Breast epithelium (tissue), 4 donors: ENCODE measurements at places on chromosomes 5 and 9.

DNA sequence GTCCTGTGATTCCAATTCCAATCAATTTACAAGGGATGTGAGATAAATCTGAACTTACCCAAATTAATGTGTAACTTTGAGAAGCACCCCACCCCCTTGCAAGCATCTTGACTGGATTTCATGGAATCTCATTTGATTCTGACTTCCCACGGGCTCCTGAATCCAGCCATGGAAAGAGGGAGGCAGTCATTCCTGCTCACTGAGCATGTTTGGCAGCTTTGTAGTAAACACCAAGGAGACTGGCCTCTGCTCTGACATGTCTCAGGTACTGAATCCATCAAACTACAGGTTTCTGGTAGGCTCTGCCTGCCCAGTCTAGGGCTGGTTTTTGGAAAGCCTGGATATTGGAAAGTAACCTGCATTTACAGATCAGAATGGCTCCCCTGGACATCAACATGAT is 357.6 kb downstream of the ARHGEF28 start:
- no peaks in the 10 kb centered on the region for H3K36me3 ChIP-seq
- no peaks in the 10 kb centered on the region for H3K27me3 ChIP-seq
- no peak for DNase-seq
- H3K4me1 ChIP-seq, result no peaks in the 10 kb centered on the region
- no peak overlapping the region for H3K4me3 ChIP-seq
- H3K27ac ChIP-seq, result peak overlapping the region; percentile 84

DNA sequence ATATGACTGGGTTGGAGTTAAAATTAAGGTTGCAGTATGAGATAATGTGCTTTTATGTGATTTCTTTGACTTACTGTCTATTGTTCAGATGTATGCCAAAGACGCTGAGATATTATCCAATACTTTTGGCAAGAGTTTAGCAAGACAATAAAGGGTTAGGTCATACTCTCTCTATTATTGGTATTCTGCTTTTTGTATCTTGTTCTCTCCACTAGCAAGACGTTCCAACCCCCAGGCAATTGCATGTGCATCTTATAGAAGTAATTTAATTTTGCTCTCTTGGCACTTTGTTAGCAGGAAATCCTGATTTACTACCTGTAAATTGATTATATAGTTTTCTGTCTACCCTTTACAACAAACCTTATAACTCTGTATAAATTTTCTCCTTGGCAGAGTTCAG is 1093.6 kb downstream of the CDH9 start:
- DNase-seq, result no peak
- H3K36me3 ChIP-seq, result no peaks in the 10 kb centered on the region
- no peak overlapping the region for H3K4me3 ChIP-seq

DNA sequence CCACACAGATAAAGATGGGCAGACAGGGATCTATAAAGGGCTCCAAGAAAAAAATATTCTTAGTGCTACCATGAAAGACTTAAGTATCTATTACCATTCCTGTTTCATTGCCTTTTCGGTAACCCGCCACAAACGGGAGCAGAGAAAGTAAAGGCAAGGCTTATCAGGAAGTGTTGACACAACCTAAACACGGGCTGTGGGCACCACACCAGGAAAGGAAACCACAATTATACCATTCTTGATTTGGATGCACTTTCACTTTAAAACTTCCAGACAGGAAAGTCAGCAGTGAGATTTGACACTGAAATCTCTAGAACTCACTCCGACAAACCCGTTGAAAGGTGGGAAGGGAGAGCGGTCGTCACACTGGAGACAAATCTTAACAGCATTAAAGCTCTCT is 6.5 kb downstream of the TLE1 start:
- H3K4me3 ChIP-seq, result no peak overlapping the region
- H3K4me1 ChIP-seq, result no peaks in the 10 kb centered on the region

DNA sequence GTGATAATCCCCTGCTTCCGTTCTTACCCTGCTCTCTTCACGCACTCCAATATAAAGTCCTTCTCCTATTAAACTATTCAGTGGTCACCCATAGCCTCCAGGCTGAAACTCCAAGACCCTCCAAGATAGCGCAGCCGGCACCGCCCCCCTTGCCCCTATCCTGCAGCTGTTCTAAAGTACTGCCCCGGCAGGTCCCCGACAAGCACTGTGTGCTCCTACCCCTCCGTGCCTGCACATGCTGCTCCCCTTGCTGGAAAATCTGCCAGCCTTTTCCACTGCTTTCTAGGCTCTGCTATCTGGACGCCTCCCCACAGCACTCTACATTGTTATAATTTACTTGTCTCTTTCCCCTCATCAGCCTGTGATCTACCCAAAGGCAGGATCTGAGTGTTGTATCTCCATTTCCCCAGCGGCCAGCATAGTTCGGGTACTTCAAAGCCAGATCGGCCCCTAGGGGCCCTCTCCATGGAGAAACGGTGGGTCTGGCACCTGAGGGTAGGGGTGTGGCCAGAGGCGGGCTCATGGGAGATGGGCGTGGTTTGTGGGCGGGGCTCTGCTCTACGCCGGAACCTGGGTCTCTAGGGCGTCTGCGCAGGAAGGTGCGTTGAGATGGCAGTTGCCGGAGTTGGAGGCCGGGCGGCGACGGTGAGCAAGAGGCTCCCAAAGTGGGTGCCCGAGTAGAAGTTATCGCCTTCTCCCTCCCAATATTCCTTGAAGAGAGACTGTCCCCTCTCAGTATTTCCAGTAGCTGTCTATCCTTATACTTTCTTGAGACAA is 83.5 kb upstream of the RUSC2 start:
- no peaks in the 10 kb centered on the region for H3K4me1 ChIP-seq
- no peak overlapping the region for H3K4me3 ChIP-seq
- H3K27ac ChIP-seq, result no peak overlapping the region
- H3K27me3 ChIP-seq, result no peaks in the 10 kb centered on the region
- no peak for DNase-seq
